ENCODE measurements at places on chromosomes 2 and 18. TPM values are rescaled to one million over a fixed set of nuclear protein-coding genes. Genes with fewer than 3 reads are reported as not detected.

Gene SIX3
- not detected for polyA plus RNA-seq

Gene DNER
- polyA plus RNA-seq, result 5.7 TPM

- peak; percentile 95 for DNase-seq
Observed at GRCh38 chr2:226835796-226836547, at the start of gene RHBDD1. Gene RHBDD1, plus strand, starts transcription at chr2:226836054. Its CDS starts 28,640 bp downstream, at chr2:226864694.

DNA sequence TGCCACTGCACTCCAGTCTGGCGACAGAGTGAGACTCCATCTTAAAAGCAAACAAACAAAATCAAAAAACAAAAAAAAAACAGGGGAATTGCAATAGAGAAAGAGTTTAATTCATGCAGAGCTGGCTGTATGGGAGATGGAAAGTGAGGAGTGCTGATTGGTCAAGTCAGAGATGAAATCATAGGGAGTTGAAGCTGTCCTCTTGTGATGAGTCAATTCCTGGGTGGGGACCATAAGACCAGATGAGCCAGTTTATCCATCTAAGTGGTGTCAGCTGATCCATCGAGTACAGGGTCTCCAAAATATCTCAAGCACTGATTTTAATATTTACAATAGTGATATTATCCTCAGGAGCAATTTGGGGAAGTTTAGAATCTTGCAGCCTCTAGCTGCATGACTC is 45.3 kb downstream of the FRZB start:
- DNase-seq, result peak; percentile 32

DNA sequence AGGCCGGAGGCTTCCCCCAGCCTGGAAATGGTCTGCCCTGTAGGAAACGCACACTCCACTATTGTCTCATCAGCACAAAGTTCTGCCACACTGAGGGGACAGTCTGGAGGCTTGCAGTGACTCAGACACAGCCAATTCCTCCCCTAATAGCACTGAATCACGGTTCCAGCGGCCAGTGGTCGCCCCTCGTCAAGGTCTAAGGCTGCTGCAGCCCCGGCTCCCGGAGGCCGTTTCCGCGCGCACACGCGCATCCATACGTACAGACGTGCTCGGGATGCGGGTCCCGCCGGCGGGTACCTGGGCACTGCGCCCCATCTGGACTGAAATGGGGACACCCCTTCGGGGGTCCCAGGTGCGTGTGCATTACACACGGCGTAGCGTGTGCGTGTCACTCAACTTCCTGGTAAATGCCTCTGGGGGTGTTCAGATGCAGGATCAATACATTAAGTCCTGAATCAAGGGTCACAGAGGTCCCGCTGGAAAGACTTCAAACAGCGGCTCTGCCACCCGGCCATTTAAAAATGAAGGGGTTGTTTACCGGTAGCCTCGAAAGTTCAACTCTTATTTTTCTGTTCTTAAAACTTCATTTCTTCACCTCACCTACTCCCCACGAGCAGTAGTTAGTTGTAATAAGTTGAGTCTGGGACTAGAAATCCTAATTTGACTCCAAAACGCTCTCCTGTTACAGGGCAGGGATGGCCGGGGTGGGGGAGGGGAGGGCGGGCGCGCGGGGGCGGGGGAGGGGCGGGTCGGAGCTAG is 572 bp upstream of the ZNF516 start:
- DNase-seq, result peak; percentile 32

Data from mammary epithelial cell (primary cell).